ENCODE measurements at places on chromosomes 16 and 17.

DNA sequence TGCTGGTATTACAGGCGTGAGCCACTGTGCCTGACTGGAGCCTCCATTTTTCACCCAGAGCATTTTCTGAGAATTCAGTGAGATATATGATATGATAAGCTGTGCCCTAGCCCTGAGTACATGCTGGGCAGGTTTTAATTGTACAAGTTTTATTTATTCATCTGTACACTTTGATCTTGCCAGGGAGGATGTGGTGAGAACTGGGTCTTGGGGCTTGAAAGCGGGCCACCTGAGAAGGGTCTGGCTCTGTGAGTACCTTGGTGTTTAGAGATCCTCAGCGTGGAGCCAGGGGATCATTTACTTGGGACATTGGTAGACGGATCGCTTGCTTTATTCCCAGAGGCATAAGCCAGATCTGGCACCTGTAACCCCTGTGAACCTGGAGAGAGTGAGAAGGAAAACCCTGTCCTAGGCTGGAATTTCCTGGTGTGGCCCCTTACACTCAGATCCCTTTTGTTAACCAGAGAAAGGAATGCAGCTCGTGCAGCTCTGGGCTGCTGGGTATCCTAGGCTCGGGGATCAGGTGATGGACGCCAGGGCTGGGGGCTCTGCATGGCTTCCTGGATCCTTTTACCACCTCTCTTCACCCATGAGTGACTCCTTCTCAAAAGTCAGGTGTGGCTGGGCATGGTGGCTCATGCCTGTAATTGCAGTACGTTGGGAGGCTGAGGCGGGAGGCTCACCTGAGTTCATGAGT lies 91.9 kb downstream of the ABCC1 start:
- peak; percentile 28 for DNase-seq

- DNase-seq: no peak
These were observed 2.4 kb upstream of the SPOP start for GRCh38 chr17:49680314-49680713.

DNA sequence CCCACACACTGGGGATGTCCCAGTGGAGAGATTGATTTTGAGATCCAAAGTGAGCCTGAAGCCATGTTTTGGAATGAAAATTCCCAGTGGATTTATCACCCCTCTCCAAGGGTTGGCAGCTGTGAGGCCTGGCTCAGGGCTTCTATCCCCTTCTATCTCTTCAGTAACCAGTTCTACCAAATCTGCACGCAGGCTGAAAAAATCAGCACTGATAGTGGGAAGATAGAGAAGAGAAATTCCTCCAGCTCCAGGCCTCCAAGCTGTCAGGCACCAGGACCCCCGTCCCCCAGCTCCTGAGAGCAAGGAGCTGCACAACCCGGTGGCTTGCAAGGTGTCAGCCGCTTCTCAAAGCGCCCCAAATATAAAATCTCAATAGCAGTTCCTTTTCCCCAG lies 1.0 kb downstream of the FLOT2 start:
- no peak for DNase-seq

- DNase-seq: no peak
These were observed 66.3 kb downstream of the MRC2 start for GRCh38 chr17:62693616-62694409.

GRCh38 chr17:74812109-74813009 lies 36.2 kb upstream of the NAT9 start:
- no peak for DNase-seq

DNA sequence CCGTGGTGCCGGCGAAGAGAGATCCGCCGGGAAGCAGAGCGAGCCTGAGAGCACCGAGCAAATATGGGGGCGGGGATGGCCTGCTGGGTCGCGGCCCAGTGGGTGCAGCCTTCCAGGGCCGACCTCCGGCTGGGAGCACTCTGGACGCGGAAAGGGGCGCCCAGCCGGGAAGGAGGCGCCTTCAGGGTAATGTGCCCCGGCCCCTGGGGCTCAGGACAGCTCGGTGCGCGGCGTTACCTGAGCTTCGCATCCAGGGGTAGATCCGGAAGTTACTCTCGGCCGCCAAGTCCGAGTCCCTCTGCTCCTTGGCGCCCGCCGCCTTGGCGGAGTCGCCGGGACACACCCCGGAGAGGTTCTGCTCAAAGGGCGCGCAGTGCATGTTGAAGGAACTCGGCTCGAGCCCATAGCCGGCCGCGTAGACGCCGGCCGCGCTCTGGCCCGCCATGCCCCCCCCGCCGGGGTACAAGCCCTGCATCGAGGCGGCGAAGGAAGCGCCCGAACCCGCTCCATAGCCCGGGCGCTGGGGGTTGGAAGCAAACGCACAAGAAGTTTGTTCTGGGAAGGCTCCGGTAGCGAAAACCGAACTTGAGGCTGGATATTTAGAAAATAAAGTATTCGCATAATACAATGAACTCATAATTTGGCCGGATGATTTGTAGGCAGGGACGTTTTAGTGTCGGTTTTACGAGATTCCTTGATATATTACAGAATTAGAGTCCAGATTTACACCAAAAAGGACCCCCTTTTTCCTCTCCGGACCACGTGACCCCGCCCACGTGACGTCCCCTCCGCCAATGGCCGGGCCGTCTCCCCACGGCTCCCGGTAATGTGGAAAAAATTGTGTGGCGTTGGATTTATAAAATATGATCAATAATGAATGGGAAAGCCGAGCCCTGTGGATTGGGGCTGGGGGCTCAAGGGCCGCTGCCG lies at the start of gene HOXB7:
TSS of gene HOXB7 (minus strand) at position 736 of the 930 bp plus-strand sequence. CDS start at position 637, 99 bp downstream.
- DNase-seq: peak; percentile 53

DNA sequence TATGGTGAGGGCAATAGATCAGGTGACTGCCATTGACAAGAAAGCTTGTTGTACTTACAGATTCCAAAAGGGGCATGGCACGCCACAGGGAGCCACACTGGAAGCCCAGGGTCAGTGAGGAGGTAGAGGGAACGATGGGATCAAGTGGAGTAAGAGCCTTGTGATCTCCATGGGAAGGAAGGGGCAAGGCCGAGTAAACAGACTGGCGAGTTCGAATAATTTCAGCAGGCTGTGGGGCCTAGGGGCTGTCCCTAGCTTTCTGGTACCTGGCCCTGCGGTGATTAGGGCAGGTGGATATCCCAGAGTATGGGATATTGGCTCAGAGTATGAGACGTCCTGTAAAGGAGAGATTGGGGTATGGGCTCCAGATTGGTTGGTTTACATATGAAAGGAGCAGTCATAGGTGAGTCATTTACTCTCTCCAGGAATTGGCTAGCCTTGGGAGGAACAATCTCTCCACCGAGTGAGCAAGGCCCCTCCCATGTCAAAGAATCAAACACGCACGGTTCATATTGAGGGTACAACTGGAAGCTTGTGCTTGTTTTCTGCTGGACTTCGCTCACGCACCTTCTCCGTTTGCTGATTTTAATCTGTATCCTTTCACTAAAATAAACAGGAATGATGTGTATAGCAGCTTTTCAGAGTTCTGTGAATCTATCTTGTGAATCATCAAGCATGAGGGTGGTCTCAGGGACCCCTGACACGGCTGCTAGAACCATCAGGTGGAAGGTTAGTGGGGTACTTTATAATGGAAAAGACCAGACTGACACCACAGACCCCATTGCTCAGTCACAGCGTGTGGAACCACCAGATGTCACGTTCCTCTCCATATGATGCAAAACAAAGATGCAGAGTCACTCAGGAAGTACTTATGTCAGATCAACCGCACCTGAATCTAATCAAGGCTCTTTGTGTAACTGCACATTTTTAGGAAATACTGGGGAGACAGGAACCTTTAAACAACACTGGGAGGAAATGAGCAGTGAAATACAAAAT lies 27.9 kb downstream of the GABARAPL2 start:
- no peak for DNase-seq

GRCh38 chr17:44672479-44673093 lies 16.3 kb downstream of the MEIOC start:
- peak; percentile 14 for DNase-seq

DNA sequence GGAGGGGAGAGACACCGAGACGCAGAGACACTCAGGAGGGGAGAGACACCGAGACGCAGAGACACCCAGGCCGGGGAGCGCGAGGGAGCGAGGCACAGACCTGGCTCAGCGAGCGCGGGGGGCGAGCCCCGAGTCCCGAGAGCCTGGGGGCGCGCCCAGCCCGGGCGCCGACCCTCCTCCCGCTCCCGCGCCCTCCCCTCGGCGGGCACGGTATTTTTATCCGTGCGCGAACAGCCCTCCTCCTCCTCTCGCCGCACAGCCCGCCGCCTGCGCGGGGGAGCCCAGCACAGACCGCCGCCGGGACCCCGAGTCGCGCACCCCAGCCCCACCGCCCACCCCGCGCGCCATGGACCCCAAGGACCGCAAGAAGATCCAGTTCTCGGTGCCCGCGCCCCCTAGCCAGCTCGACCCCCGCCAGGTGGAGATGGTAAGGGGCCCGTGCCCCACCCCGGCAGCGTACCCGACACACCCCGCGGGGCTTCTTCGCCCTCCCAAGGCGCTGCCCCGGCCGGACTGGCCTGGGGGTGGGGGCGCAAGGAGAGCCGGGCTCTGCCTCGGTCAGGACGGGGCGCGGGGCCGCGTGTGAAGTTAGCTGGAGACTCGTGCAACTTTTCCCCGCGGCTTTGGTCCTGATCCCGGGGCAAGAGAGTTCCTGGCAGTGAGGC lies 427 bp downstream of the PPP1R1B start:
- no peak for DNase-seq

DNA sequence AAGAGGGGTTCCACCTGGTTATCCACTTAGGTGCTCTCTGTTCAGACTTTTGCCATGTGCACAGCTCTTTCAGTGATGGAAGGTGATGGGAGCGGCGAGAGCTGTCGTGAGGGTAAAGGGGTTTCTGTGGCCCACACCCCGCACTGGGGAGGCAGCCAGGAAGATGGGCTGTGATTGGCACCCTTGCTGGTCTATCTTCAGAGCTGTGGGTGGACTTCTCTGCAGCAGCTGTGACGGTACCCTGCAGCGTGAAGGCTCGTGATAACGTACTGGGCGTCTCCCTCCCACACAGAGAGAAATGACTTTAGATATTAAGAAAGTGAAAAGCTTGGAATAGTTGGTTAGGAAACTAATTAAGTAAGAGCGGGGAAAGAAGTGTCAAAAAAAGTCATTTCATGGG lies 45.8 kb downstream of the MPRIP start:
- no peak for DNase-seq

GRCh38 chr17:12712941-12713340 lies 47.3 kb downstream of the MYOCD start:
- DNase-seq: no peak

- peak; percentile 52 for DNase-seq
These were observed at the start of gene PLCD3 for GRCh38 chr17:45132320-45132571. Gene PLCD3, minus strand, starts transcription at chr17:45132515. Its CDS starts 105 bp downstream, at chr17:45132410.

DNA sequence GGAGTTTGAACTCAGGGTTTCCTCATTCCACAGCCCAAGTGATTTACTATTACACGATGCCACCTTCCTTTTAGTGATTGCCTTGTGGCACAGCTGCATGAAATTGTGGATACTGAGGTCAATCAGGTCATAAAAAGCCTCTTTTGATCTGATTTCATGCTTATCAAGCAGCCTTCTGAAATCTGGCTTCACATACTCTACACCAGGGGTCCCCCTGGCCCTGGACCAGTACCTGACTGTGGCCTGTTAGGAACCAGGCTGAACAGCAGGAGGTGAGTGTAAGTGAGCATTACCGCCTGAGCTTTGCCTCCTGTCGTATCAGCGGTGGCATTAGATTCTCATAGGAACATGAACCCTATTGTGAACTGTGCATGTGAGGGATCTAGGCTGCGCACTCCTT lies 13.8 kb downstream of the SLFN5 start:
- DNase-seq: no peak

- DNase-seq: no peak
These were observed 697.3 kb downstream of the MAF start for GRCh38 chr16:78903237-78903636.

- no peak for DNase-seq
These were observed 50.3 kb downstream of the RPH3AL start for GRCh38 chr17:302300-302698.

DNA sequence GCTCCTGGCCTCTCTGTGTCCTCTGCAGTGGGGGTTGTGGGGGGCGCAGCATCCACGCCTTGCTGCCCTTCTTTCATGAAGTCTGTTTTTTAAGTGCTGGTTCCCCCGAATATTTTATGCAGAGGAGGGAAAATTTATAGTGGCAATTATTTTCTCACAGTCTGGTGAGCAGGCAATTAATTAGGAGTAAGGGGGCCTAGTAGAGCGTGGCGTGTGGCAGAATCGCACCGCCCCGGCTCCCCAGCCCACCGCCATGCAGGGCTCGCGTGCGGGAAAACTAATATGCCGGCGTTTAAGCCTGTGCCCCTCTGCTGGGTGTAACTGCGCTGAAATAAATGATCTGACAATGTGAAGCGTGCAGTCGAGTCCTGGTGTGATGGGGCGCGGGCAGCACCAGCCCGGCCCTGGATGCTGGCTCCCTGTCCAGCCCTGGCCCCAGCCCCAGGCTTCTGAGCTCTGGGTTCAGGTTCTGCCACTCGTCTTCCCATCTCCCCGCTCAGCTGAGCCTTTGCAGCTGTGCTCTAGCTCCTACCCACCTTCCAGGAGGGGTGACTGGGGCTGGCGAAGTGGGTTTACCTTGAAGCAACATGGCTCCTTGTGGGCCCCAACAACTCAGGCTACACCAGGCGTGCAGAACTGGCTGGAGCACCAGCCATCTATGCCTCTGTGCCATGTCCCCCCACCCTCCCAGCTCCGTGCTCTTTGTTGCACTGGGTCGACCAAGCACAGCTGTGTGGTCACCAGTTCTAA lies 13.8 kb downstream of the ENGASE start:
- no peak for DNase-seq

GRCh38 chr17:19401321-19402010 lies 9.6 kb upstream of the RNF112 start:
- no peak for DNase-seq

GRCh38 chr17:78252701-78253635 lies 21.5 kb downstream of the TMEM235 start:
- DNase-seq: no peak

- DNase-seq: no peak
These were observed 27.3 kb downstream of the TXNDC11 start for GRCh38 chr16:11715246-11715947.

DNA sequence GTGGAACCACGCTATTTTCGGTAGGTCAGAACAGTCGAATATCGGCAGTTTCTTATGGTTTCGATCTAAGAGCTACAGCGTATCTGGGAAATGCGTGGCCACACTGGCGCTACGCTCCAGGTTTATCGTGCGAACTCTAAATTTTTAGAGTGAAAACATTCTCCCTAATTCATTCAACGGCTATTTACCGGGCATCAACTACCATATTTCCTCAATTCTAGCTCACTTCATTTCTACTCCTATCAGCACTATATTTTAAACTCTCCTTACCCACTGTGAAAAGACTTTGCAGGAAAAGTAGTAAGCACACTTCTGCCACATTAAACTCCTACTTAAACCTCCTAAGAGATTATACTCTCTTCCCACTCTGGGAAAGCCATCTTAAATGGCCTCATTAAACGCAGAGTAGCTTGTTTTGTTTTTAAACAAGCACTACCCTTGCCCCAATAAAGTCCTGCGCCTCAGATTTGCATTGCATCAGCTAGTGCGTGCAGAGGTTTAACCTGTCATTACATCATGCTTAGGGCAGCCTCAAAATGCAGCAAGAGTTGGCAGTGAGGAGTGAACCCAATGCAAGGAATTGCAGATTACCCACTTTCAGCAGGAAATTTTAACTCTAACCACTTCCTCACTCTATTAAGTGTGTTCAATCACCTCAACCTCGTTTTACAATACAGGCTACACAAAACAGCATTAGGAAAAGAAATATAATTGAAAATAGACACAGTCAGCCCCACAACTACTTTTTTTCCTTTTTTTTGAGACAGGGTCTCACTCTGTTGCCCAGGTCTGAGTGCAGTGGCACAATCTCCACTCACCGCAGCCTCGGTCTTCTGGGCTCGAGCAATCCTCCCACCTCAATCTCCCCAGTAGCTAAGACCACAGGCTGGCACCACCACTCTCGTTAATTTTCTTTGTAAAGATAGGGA lies 18.8 kb downstream of the SIAH1 start:
- peak; percentile 57 for DNase-seq

Data from CD4-positive, alpha-beta T cell treated with Interleukin-4 for 4 hours (primary cell).